ENCODE measurements at places on chromosomes 2 and 18.

DNA sequence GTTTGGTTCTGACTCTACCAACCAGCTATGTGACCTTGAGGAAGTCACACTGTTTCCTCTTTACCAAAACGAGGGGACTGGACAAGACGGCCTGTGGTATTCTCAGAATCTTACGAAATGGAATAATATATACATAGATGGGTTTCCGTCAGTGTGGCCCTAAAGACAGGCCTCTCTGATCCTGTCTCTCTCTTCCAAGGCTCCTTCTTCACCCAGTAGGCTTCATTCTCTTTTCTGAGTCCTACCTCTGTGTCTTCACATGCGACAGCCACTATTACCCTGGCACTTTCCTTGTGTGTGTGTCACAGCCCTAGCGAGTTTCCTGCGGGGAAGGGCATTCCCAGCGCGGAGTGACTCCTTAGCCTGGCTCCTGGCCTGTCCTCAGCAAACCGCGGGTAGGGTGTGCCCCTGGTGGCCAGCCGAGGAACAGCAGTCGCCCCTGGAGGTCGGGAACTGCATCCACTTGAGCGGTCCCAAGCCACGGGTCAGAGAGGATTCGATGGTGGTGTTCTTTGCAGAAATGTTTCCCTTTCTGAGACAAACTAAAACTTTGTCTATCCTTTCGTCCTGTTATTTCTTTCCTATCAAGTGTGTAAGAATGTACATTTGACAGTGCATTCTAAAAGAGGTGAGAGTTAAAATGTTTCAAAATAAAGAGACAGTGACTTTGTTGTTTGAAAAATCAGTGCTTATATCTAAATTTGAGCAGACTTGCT is 63.3 kb downstream of the RAB31 start:
- peak; percentile 92 for DNase-seq

DNA sequence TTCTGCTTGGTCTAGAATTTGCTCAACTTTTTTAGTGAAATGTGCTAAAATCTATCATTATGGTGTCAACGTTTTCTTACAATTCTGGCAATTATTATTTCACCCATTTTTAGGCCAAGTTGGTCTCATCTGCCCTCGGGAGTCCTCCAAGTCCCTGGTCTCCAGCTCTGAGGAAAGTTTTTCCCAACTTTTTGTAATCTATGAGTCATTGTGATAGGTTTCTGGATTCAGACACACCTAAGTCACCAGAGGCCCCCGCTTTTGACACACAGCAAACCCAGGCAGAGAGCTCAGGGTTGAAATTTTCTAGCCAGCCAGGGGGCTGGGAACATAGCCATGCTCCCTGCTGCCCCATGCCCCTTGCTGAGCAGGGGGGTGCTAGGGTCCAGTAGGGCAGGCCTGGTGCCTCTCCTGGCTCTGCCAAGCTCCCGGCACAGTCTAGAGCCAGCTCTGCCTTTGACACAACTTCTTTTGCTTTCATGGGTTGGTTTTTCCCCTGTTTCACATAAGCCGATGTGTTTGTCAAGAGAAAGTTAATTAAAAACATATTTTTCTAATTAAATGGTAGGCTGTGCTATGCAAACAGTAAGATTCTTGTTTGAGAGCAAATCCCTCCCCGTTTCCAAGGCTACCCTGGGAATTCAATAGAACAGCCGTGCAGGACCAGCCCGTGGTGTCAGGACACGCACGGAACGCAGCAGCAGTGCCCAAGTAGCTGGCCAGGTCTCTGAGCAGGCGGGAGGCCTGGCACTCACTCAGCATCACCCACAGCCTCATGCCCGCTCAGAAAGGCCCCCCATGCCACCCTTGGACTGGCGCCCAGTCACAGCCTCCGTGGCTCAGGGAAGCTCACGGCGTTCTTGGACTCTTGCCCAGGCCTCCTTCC is 25.5 kb upstream of the SNED1 start:
- DNase-seq = no peak

DNA sequence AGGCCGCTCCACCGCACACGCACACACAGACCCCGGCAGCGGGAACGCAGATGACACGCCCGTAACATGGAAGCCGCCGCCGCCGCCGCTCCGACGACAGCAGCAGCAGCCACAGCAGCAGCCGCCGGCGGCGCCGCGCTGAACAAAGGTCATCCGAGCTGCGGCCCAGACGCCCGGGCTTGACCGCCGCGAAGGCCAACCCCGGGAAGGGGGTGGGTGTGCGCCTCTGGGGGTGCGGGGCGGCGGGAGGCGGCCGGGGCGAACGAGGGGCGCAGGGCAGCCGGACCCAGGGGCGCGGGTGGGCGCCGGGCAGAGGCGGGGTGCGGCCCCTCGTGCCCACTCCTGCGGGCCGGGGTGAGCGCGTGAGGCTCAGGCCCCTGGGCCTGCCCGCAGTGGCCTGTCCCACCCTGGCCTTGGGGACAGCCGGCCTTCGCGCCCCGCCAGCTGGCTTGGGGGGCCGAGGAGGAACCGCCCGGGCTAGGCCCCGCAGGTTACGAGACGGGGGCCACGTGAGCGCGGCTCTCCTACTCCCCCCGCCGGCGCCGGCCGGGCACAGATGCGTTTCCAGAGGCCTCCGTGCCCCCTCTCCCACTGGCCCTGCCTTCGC is 1.0 kb upstream of the ZNF532 start:
- DNase-seq = no peak

DNA sequence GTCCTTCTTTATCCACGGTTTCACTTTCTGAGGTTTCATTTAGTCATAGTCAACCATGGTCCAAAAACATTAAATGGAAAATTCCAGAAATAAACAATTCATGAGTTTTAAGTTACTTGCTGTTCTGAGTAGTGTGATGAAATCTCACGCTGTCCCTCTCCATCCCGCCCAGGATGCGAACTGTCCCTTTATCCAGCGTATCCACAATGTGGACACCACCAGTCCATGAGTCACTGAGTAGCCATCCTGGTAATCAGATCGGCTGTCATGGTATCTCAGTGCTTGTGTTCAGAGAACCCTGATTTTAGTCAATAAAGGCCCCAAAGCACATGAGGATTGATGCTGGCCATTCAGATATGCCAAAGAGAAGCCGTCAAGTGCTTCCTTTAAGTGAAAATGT is 3.7 kb downstream of the SP140L start:
- DNase-seq = no peak

- DNase-seq = no peak
Observed at GRCh38 chr2:64214281-64215115, 70.3 kb upstream of the PELI1 start.

- no peak for DNase-seq
Observed at GRCh38 chr2:26583381-26583911, 57.7 kb downstream of the CIB4 start.

All from kidney (tissue), 22 donors.